ENCODE measurements at places on chromosomes 7 and 10.

DNA sequence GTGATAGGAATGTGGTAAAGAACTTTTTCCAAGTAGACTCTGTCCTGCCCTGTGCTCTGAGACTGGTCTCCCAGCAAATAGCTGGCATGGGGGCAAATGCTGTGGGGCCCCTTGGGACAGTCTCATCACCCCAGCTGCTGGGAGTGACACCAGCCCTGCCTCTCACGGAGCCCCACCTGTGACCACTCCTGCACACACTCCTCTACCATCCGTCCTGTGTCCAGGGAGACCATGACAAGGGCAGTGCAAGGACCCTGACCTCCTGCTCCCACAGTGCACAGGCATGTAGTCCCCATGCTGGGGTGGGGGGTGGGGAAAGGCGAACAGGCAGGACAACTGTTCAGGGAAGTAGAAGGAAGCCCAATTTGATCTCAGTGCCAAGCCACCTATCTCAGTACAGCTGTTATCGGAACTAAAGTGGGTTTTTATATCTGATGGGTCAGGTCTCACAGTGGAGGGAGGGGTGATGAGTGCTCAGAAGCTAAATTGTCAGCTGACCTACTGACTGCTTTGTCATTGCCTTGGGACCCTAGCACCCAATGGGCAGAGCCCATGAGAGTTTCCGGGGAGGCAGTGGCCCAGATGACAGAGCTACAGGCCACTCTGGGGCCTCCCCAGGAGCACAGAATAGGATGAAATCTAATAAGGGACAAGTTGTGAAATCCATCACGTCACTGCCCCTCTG is 24.5 kb downstream of the VSTM4 start:
- peak; percentile 65 for DNase-seq

DNA sequence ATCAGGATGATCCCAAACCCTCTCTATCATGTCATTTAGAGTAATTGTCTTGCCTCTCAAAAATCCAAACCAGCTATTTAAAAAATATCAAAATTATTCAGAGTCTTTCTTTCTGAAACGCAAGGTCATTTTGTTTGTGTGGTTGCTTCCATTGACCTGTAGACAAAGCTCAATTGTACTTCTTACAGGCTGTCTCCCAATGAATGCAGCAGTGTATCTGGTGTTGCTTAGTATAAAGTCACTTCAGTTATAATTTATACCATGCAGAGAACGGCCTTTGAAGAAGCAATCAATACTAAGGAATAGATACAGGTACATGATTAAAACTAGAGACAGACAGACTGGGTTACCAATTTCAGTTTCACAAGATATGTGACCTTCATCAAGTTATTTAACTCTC is 80.9 kb downstream of the DOCK4 start:
- no peak for DNase-seq

- no peak for DNase-seq
Measured at GRCh38 chr10:3689871-3690510, 95.0 kb downstream of the KLF6 start.

GRCh38 chr7:30596721-30597120 is 2.0 kb downstream of the GARS1 start:
- no peak for DNase-seq

DNA sequence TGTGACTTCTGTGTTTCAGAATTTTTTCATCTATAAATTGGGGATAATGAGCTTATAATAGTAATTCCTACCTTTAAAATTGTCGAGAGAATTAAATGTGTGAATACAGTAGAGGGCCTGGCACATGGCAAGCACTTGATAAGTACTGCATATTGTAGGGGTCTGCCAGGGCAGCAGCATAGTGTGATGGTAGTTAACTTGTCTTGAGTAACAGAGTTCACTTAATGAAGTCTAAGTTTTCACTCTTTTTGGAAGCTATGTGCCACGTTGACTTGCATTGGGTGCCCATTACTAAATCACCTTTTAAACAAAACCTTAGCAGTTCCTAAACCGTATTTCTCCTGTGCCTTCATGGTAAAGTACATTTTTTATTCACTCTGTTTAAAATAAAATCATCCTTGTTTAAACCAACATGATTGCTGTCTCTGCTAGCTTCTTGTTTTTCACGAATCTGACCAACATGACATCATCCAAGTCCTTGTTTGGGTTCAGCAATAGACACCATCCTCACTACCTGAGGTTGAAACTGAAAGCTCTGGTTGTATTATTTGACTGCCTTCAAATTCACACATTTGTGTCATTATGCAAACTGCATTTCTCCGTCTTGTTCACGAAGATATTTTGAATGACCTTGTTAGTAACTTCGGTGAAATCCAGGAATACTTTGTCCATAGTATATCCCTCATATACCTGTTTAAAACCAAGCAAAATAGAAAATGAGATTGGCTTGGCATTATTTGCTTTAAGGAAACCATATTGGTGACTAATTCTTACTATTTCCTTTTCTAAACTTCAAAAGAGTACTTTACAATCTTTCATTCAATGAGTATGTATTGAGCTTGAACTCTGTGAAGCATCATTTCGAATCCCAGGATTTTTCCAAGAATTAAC is 340.2 kb downstream of the SUGCT start:
- DNase-seq: no peak
